ENCODE measurements at places on chromosomes 7 and 10. TPM values are rescaled to one million over a fixed set of nuclear protein-coding genes. Genes with fewer than 3 reads are reported as not detected.

The PTN gene
- 28.6 TPM for total RNA-seq

The CHN2 gene
- total RNA-seq = 4.8 TPM

The NODAL gene
- total RNA-seq = 6.3 TPM

The PARD3 gene
- 49.1 TPM for total RNA-seq

The AHR gene
- total RNA-seq = 9.7 TPM

The SLC26A3 gene
- total RNA-seq = not detected

The PPP1R3A gene
- total RNA-seq = not detected

The ITPRID1 gene
- total RNA-seq = 0.13 TPM

The BCL7B gene
- 32.3 TPM for total RNA-seq

DNA sequence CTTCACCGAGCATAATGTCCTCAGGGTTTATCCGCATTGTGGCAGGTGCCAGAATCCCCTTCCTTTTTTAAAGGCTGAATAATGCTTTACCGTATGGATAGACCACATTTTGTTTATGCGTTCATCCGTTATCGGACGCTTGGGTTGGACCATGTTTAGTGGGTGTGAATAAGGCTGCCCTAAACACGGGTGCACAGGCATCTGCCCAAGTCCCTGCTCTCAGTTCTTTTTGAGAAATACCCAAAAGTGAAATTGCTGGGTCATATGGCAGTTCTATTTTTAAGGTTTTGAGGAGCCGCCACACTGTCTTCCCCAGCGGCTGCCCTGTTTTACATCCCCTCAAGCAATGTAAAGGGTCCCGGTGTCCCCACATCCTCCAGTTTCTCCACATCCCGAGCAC lies 121.6 kb downstream of the DYNC2I1 start:
- DNase-seq = no peak

DNA sequence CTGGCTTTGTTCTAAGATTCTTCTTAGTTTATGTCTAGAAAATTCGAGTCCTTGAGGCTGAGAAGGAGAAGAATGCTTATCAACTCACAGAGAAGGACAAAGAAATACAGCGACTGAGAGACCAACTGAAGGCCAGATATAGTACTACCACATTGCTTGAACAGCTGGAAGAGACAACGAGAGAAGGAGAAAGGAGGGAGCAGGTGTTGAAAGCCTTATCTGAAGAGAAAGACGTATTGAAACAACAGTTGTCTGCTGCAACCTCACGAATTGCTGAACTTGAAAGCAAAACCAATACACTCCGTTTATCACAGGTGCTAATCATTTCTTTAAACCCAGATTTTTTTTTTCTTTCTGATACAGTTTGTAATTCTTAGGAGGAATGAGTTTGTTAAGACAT lies 6.7 kb downstream of the CEP55 start:
- DNase-seq = no peak

- DNase-seq = no peak
Observed at GRCh38 chr7:149882248-149883047, 8.7 kb downstream of the ATP6V0E2 start.

- no peak for DNase-seq
Observed at GRCh38 chr10:130635528-130635927, 499.3 kb downstream of the GLRX3 start.

DNA sequence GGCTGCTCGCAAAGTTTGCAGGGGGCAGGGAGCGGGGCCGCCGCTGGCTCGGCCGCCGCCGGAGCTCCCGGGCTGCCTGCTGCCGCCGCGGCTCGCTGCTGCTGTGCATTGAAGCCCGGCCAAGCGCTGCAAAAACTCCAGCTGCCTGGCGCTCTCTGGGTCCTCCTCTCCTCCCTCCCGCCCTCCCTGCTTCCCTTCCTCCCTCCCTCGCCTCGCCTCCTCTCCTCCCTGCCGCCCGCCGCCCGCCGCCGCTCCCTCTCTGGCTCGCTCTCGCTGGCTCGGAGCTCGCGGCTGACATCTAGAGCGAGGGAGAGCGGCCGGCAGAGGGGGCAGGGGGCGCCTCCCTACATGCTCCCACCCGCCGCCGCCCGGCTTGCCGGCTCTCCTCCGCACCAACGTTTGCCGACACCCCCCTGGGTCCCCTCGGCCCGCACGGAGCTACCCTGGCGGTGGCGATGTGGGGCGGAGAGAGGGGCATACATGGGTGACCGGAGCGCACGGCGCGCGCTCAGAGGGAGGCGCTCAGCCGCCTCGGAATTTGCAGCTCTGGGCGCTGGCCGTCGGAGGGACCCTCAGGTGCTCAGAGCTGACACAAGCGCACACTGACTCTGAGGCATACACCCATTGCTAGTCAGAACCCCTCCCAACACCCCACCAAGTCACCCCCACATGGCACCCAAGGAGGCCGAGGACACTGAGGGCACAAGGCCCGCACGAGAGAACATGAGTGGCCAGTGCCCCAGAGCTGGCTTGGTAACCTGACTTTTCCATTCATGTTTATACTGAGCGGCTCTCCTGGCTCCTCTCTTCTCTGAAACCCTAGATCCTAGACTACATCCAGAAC lies 1.2 kb upstream of the PLXNA4 start:
- DNase-seq = peak; percentile 75

GRCh38 chr7:157278791-157279724 lies 57.7 kb upstream of the DNAJB6 start:
- DNase-seq = no peak

GRCh38 chr7:17854261-17855047 lies 85.8 kb downstream of the SNX13 start:
- DNase-seq = no peak

DNA sequence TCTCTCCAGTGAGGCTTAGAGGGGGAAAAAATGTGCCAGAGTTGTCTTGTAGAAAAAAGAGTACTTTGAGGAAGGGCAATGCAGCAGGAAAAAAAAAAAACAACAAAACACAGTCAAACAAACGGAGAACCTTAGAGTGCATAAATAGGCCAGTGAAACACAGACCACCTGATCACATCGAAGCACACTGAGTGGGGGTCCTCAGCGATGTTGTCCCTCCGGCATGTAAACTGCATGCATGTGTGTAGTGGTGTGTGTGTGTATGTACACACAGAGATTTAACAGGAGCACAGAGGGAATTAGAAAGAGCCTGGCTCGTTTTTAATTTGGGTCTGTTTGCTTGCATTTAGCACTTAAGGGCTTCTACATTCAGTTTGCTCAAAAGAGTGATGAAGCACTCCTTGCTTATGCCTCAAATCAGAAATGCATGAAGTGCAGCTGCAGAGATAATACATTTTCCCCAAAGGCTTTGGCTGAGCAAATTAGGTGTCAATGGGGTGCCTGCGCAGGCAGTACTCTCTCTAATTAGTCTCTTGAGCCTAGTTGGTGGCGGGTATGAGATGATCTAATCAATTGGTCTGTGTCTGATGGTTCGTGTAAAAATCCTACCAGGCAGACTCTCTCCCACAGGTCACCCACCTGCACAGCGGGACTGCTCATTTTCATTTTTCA lies 62.7 kb upstream of the FZD1 start:
- DNase-seq = no peak

DNA sequence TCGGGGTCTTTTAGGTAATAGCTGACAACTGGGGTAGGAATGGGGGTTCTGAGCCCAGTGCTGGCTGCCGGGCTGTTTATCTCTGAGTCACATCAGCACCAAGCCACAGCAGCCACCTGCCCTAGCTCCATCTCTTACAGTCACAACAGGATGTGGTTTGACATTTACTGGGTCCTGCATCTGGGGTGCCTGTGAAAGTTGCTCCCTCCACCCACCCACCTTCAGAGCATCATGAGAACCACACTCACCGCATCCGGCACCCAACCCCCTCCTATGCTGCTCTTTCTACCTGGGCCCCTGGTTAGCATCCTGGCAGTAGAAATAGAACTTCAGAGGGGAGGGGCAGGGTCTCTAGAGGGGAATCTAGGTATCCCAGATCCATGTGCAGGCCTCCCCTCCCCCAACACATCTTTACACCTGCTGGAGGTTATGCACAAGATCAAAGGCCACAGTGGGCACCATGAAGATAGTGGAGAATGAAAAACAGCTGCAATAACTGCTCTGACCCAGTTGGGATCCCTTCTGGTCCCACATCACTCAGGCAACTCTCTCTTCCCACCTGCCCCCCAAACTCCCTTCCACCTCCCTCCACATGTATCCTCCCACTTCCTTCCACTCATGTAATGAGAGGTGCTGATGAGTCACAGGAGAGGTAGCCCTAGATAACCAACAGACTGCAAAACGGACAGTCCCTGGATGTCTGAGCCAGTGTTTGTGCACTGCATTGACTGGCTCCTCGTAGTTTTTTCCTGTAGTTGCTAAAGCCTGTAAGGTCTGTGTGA lies 38.2 kb downstream of the PRSS2 start:
- DNase-seq = no peak

DNA sequence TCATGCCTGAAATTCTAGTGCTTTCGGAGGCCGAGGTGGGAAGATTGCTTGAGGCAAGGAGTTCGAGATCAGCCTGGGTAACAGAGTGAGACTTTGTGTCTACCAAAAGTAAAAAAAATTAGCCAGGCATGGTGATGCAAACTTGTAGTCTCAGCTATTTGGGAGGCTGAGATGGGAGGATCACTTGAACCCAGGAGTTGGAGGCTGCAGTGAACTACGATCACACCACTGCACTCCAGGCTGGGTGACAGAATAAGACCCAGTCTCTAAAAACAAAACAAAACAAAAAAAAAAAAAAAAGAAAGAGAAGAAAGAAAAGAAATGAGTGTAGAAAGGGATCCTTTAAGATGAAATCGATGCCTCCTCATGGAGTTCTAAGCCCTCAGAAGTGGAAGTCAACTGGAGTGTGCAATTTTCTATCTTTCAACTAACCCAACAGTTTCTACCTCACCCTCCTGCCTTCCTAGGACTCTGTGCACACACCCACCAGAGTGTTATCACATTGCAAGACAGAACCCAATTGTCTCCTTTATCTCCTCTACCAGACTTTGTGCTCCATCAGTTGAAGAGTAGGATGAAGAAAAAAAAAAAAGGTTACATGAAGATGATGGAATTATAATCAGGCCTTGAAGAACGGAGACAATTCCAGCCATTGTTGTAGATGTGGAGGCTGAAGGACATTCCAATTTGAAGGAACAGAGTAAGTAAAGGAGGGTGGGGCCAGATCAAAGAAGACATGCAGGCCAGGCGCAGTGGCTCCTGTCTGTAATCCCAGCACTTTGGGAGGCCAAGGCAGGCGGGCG lies 26.9 kb downstream of the NYAP1 start:
- DNase-seq = no peak

DNA sequence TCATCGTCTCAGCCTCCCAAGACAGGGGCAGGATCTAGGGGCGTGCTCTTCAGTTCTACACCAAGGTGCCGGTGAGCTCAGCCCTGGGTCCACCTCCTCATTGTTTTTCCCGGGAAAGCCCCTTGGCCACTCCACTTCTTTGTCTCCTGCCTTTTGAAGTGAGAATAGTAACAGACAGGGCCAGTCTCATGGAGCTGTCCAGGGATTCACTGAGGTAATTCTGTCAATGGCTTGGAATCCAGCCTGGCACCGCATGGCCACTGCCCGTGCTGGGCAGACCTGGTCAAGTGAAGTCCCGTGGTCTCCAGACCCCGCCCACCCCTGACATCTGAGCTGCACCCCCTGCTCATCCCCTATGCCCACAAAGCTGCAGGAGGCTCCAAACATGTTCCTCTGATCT lies 138.9 kb downstream of the TNS3 start:
- DNase-seq = no peak

DNA sequence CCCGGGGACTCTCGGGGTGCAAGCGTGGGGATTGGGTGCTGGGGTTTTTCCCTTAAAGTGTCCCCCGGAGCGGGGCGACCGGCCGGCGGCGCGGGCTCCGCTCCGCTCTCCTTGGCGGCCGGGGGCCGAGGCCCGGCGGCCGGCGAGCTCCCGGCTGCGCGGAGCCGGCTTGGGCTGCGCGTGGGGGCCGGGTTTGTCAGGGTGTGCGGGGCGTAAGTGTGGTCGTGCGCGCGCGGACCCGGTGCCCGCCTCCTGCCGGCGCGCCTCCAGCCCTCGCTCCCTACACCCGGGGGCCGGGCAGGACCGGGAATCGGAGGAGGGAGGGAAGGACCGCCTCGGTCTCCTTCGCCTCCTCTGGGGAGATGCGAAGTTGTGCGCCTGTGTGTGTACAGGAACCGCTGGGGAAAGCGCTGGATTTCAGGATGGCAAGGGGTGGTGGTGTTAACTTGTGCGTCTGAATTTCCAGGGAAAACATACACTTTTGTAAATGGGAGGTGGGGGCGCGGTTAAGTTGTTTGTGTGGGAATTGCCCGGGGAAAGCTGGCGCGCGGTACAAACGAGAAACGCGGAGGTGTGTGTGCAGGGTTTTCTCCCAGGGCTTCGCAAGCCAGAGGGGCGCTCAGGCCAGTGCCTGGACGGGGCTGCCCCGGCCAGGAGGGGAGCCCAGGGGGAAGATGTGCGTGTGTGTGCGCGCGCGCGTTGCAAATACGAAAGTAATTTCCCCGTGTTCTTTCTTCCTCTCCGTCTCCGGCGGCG lies 737 bp downstream of the ZMIZ1 start:
- no peak for DNase-seq

DNA sequence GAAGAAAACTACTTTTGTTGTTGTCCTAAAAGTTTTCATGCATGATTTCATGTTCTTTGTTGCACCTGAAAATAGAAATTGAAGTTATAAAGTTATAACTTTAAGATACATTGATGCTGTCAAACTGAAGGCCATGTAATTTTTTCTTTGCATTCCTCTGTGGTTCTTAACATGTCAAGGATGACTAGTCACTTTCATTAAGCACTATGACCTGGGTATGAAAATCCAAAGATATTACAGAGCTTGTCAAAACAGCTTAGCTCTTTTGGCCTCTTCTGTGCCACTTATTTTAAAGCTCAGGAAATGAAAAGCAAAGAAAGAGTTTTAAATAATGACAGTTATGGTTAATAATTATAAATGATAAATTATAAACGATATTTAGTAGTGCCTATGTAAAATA lies 241.6 kb upstream of the CACNA2D1 start:
- DNase-seq = no peak

- DNase-seq = no peak
Observed at GRCh38 chr10:19204246-19204917, 155.8 kb downstream of the MALRD1 start.

DNA sequence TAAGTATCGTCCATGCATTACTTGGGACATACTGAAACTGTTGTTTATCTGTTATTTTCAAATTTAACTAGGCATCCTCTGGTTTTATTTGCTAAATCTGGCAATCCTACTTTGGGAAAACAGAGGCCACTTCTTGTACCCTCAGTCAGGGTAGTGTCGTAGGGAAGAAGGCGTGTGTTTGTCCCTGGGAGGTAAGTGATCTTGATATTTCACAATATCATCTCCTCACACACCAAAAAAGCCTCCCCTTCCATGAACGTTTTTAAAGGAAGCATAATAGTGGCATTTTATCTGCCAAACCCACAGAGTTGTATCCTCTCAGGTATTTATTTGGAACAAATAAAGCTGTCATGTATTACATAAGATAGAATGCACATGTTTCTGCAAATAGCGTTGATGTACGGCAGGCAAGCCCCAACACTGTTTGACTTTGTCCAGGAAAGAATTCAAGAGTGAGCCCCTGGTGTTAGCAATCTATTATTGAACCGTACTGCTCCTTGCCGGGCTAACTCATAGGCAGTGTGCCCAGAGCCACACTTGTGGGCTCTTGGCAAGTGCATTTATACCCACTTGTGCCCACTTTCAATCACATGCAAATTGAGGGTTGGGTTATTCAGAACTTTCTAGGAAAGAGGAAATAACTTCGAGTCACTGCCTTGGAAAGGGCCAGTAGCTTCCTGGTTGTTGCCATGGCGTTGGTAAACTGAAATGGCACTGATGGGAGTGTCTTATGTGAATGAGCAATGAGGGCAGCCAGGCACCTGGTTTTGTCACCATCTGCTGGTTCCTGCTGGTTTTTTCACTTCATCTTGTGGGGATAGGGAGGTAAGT lies 266.0 kb downstream of the USP6NL start:
- no peak for DNase-seq

GRCh38 chr7:25381818-25382589 lies 153.7 kb upstream of the NPVF start:
- DNase-seq = no peak

GRCh38 chr7:37643876-37644275 lies 39.7 kb upstream of the GPR141 start:
- peak; percentile 50 for DNase-seq
